ENCODE measurements at places on chromosomes 5 and 9.

GRCh38 chr5:58224221-58224620, 235.7 kb downstream of the PLK2 start:
- DNase-seq: no peak

GRCh38 chr9:36584620-36585460, 12.1 kb downstream of the MELK start:
- DNase-seq: no peak

GRCh38 chr9:94801234-94801633, 74.7 kb downstream of the AOPEP start:
- no peak for DNase-seq

DNA sequence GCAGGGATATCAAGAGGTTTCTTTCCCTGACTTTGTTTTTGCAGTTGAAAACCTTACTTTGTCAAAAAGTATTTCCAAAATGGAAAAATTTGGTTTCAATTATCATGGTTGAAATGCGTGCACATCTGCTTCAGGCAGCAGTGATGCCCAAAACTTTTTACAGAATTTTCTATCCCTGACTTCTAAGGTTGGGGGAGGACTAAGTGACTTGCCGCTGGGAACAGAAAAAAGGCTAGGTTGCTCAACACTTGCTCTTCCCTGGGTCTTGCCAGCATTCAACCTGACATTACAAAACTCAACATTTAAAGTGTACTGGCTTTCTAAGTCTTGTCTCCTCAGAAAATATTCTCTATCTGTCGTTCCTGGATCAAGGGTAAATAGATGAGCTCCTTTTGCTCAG, 4.7 kb downstream of the KLHL3 start:
- DNase-seq: no peak

- no peak for DNase-seq
These were observed 609.5 kb upstream of the RGMB start for GRCh38 chr5:98163796-98164493.

- DNase-seq: no peak
These were observed 6.6 kb upstream of the CCDC187 start for GRCh38 chr9:136310273-136311030.

- DNase-seq: no peak
These were observed 14.2 kb upstream of the MXD3 start for GRCh38 chr5:177325868-177326381.

- DNase-seq: no peak
These were observed 632 bp downstream of the COQ4 start for GRCh38 chr9:128323212-128323730.

- no peak for DNase-seq
These were observed 116.6 kb downstream of the DROSHA start for GRCh38 chr5:31415009-31415923.

- no peak for DNase-seq
These were observed 484.7 kb downstream of the ELAVL2 start for GRCh38 chr9:23341346-23341745.

DNA sequence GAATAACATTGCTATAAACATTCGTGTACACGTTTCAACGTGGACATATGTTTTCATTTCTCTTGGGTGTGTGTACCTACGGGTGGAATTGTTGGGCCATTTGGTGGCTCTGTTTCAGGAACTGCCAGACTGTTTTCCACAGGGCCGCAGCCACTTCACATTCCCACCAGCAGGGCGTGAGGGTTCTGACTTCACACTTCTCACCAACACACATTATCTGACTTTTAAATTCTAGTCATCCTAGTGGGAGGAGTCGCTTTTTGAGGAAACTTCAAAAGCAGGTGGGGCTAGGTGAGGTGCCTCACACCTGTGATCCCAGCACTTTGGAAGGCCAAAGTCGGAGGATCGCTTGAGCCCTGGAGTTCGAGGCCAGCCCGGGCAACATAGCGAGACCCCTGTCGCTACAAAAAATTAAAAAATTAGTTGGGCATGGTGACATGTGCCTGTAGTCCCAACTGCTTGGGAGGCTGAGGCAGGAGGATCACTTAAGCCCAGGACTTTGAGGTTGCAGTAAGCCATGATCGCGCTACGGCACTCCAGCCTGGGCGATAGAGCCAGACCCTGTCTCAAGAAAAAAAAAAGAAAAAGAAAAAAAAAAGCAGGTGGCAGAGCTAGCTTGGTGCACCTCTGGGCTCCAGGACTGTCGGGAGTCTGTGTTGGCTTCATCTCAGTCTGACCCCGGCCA, 28.5 kb downstream of the TSPAN17 start:
- peak; percentile 70 for DNase-seq

DNA sequence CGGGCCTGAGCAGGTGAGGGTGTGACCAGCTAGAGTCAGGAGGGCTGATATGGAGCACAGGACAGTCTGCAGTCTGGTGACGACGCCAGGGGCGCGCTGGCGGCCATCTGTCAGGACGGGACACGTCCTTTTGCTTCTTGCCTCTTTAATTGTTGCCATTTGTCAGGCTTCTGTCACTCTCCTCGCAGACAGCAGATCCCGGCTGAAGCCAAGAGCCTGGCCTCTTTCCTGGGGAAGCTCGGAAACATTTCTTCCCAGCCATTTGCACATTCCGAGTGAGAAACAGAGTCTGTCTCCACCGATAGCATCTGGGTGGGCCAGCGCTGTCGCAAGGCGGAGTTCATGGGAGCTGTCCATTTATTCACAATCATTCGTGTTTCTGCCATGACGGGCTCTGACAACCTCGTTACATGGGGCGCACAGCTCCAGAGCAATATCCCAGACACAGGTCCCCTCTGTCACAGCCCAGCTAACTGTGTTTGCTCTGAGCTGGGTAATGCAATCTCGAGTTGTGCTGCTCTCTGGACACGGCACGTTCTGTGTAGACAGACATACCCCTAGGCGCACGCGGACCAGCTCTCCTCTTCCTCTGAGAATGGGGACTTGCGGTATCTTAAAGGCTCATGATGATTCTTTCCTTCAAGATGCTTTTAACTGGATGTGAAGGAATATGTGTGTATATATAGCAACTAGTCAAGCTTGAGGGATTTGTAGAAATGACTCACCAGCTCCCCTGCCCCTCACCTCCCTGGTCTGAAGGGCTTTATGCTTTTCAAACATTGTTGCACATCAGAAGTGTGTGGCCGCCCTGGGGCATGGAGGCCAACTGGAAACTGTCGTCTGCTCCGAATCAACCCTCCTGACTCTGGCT, 105.3 kb upstream of the FCN2 start:
- DNase-seq: no peak

DNA sequence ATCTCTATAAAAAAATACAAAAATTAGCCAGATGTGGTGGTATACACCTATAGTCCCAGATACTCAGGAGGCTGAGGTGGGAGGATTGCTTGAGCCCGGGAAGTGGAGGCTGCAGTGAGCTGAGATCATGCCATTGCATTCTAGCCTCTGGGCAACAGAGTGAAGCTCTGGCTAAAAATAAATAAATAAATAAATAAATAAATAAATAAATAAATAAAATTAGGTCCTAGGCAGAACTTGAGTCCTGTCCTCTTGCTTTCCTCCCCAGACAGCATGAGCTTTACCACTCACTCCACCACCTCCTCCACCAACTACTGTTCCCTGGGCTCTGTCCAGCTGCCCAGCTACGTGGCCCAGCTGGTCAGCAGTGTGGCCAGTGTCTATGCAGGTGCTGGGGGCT, 31.6 kb upstream of the SPZ1 start:
- no peak for DNase-seq

DNA sequence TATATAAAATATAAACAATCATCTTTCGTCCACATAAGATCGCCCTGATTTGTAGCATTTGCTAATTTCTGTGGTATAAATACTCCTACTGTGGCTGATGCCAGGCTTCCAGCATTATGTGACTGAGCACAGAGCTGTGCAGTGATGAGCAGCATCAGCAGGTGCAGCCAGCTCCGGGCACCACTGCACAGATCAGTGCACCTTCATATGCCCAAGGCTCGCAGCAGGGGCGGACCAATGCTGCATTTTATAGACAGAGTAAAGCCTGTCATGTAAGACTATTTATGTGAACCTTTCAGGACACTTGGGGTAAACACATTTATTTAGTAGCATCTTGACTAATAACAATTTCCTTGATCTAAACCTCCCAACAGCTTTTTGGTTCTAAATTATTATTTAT, 53.1 kb downstream of the LMNB1 start:
- no peak for DNase-seq

GRCh38 chr5:11619339-11620024, 284.8 kb downstream of the CTNND2 start:
- DNase-seq: peak; percentile 13

GRCh38 chr9:105299190-105299854, 54.9 kb downstream of the SLC44A1 start:
- DNase-seq: no peak

GRCh38 chr5:35924122-35924949, 14.1 kb downstream of the CAPSL start:
- no peak for DNase-seq

DNA sequence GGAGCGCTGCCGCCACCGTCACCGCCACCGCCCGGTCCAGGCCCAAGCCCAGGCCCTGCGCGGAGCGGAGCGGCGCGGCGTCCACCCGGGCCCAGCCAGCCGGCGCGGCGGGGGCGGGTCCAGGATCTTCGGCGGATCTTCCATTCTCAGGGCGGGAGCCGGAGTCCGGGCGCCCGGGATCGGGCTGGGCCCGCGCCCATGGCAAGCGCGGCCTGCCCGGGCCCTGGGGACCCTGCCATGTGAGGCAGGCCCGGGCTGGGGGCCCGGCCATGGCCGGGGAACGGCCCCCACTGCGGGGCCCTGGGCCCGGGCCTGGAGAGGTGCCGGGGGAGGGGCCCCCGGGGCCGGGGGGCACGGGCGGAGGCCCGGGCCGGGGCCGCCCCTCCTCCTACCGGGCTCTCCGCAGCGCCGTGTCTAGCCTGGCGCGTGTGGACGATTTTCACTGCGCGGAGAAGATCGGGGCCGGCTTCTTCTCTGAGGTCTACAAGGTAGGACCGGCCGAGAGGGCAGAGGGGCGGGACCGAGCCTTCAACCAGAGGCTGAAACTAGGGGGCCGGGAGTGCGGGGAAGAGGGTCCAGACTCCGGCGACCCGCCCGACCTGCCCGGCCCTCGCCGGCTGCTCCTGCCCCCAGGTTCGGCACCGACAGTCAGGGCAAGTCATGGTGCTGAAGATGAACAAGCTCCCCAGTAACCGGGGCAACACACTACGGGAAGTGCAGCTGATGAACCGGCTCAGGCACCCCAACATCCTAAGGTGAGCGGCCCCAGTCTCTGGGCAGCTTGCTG, 482 bp downstream of the TESK1 start:
- peak; percentile 87 for DNase-seq

GRCh38 chr5:55437859-55438206, 96.9 kb downstream of the PLPP1 start:
- no peak for DNase-seq

GRCh38 chr5:125083981-125084380, 337.5 kb upstream of the ZNF608 start:
- no peak for DNase-seq

- DNase-seq: no peak
These were observed 58.1 kb downstream of the ADAMTS6 start for GRCh38 chr5:65423623-65424022.

DNA sequence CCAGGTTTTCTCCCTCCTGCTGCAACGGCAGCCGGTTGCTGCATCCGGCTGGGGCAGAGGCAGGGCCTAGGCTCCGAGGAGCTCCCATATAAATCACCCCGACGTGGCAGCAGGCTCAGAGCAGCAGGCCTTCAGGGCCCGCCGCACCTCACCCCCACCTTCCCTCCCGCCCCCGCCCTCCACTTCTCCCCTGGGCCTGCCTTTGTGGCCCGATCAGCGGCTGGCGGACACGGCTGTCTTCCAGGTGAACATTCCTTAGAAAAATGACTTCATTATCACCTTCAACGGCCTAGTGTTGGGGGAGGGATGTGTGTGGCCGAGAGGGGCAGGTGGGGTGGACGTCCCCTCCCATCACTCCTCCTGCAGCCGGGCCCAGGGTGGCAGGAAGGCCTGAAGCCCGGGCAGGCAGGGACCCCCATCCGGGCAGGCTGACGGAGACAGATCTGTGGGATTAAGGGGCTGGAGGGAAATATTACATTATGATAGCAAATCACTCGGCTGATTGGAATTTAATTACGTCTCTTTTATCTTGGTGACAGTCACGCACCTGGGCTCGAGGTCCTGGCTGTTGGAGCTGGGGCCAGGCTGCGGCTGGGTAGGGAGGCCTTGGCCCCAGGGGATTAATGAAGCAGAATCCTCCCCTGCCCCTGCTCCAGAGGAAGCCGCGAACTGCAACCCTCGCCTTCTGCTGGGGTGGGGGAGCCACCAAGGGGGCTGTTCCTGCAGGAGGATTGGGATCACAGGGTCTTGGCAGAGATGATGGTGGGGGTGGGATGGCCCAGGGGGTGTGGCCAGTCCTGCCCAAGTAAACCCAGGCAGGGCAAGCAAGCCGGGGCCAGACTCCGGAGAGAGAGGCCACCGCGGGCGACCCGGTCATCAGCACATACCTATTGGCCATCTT, 38.4 kb upstream of the RXRA start:
- peak; percentile 65 for DNase-seq
